EL (cell line): ENCODE measurements at places on chromosomes 7 and 10.

GRCh38 chr10:120530699-120531098 lies 73.7 kb downstream of the PLPP4 start:
- DNase-seq = no peak

GRCh38 chr10:61901829-61902444 lies 438 bp downstream of the ARID5B start:
- DNase-seq = no peak

DNA sequence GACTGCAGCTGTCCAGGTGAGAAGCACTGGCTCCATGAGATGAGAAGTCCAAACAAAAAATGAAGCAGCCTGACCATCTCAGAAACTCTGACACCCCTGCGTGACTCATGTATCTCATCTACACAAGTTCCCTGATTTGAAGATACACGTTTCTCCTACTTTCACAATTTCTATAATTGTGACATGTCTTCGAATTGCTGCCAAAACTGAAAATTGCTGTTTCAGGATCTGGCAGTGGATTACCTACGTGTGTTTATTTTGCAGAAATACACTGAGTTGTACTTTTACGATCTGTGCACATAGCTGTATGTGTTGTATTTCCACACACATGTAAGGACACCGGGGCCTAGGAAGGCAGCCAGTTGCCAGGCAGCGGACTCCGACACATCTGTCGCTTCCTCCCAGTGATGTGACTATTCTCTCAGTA lies 53.2 kb downstream of the LARP4B start:
- DNase-seq = no peak

DNA sequence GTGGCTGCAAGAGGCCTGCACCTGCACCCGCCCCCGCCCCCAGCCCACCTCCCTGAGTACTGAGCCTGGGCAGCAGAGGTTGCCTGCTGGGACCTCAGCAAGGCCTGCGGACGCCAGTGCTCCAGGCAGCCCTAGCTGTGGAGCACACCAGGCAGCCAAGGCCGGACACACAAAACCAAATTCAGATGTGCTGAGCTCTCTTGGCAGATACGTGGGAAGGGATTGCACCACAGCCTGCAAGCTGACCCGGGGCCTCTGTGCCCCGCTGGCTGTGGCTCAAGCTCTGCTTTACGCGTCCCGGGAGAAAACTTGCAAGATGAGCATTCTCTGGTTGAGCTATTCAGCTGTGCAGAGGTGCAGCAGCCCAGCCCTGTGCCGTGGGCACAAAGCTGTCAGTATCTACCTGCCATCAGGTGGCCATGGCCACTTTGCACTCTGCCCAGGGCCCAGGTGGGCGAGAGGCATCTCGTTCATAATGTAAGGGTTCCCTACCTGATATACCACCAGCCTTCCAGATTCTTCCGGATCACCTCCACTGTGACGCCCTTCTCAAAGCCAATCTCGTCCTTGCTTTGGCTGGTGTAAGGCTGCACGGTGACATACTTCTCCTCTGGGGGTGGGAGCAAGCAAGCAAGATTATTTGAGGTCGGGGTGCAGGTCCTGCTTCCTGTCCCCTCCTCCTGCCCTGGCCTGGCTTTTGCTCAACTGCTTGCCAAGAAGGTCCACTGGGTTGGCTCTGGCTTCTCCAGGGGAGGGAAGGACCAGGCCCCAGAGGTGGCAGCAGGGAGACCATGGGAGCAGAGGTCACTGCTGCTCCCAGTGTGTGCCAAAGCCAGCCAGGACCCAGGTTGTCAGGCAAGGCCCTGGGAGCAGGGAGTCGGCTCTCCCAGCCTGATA lies 123.4 kb downstream of the NEURL1 start:
- no peak for DNase-seq

- no peak for DNase-seq
Measured at GRCh38 chr10:45460235-45460878, 86.3 kb downstream of the ALOX5 start.

DNA sequence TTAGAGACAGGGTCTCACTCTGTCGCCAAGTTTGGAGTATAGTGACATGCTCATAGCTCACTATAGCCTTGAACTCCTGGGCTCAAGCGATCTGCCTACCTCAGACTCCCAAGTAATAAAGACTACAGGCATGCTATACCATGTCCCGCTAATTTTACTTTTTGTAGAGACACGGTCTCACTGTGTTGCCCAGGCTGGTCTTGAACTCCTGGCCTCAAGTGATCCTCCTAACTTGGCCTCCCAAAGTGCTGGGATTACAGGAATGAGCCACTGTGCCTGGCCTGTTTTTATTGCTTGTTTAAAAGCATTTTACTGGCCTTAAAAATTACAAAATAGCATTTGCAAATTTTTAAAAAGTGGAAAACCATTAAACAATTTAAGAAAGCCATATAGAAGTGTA lies 135.0 kb downstream of the JAZF1 start:
- DNase-seq = no peak

DNA sequence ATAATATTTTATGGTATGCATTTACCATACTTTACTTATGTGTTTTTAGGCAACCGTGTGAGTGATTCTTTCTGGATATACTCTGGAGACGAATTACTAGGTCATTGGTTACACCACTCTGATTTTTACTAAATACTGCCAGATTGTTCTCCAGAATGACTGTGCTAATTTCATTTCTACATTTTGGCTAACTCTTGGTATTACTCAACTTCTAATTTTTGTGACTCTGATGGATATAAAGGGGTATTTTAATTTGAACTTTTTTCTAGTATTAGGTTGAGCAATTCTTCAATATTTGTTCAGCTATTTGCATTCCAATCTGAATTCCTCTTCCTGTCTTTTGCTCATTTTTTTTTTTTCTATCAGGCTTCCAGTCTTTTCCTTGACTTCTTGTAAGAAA lies 223.6 kb downstream of the MDFIC start:
- no peak for DNase-seq

GRCh38 chr7:129055861-129056464 lies 1.1 kb upstream of the TNPO3 start:
- no peak for DNase-seq
